ENCODE measurements at places on chromosomes 6 and 20. TPM values are rescaled to one million over a fixed set of nuclear protein-coding genes. Genes with fewer than 3 reads are reported as not detected.

DNA sequence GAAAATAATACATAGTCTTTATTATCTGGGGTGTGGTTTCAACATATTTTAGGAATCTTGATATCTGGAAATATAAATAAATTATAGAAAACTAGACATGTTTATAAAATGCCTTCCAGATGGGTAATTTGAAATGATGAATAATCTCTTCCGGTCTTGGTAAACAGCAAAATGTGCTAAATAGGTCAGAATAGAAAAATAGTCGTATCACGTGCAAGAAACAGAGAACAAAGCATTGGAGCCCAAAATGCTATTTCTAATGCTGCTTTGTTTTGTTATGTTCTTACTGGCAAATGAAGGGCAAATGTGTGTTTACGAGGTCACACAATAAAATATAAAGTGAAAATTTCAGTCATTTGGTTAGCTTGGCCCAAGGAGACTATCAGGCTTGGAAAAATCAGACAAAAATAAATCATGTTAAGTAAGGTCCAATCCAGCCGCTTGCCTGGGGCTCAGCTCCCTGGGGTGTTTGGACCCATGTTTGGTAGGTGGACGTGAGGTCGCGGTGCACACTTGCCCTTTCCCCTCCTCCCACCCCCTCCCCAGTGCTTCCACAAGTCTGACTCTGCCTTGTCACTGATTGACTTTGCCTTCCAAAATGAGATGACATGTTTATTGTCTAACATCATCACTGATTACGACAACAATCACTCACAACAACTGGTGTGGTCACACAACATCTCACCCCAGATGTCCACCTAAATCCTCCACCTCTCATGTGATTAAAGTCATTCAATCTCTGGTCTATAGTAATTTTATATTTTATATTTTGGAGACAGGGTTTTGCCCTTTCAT lies 56.0 kb downstream of the RIN2 start:
- DNase-seq, result no peak
- no peaks in the 10 kb centered on the region for H3K27me3 ChIP-seq
- no peak overlapping the region for H3K4me3 ChIP-seq
- peaks cover 4% of the 10 kb centered on the region for H3K4me1 ChIP-seq

GRCh38 chr6:73968221-73968757 lies 272.3 kb downstream of the CD109 start:
- H3K4me1 ChIP-seq, result no peaks in the 10 kb centered on the region
- no peak for DNase-seq
- H3K27ac ChIP-seq, result no peak overlapping the region
- no peaks in the 10 kb centered on the region for H3K36me3 ChIP-seq

GRCh38 chr6:138219398-138219797 lies 1.1 kb upstream of the PBOV1 start:
- H3K4me1 ChIP-seq, result no peaks in the 10 kb centered on the region
- no peaks in the 10 kb centered on the region for H3K36me3 ChIP-seq
- H3K27ac ChIP-seq, result no peak overlapping the region
- DNase-seq, result no peak
- H3K4me3 ChIP-seq, result no peak overlapping the region

DNA sequence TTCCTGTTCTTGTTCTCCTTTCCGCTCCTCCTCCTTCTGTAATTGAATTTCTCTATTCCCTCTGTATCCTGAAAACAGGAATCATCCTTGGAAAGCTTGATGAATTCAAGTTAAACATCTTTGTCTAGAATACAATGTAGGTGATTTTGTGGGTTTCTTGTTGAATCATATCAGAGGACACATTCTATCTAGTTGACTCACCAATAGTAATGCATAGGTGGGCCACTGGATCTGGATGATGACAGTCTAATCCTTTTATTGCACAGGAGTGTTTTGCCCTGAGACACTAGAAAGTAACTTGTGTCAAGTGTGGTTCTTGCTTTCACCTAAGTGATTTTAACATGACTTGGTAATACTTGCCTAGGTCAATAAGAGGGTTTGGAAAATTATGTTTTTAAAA lies 164.3 kb downstream of the RFPL4B start:
- no peaks in the 10 kb centered on the region for H3K4me1 ChIP-seq
- no peak for DNase-seq
- no peaks in the 10 kb centered on the region for H3K36me3 ChIP-seq
- no peaks in the 10 kb centered on the region for H3K27me3 ChIP-seq
- no peak overlapping the region for H3K27ac ChIP-seq
- no peak overlapping the region for H3K4me3 ChIP-seq

DNA sequence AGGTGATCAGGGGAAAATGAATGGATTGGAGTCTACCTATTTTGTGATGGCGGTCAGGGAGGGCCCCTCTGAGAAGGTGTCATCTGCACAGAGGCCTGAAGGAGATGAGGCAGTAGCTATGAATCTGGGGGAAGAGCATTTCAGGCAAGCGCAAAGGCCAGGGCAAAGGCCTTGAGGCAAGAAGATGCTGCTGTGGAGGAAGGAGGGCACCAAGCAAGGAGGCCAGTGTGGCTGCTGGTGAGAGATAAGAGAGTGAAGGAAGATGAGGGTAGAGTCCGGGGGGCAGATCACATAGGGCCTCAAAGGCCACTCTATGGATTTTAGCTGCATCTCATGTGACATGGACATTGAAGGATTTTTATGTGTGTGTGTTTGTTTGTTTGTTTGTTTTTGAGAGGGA lies 20.6 kb upstream of the CSNK2A1 start:
- no peaks in the 10 kb centered on the region for H3K27me3 ChIP-seq
- H3K4me1 ChIP-seq, result no peaks in the 10 kb centered on the region
- H3K36me3 ChIP-seq, result no peaks in the 10 kb centered on the region
- no peak for DNase-seq
- H3K4me3 ChIP-seq, result no peak overlapping the region

GRCh38 chr6:11978169-11978987 lies 33.7 kb upstream of the HIVEP1 start:
- no peaks in the 10 kb centered on the region for H3K36me3 ChIP-seq
- no peak overlapping the region for H3K27ac ChIP-seq
- no peak for DNase-seq
- H3K4me1 ChIP-seq, result no peaks in the 10 kb centered on the region

DNA sequence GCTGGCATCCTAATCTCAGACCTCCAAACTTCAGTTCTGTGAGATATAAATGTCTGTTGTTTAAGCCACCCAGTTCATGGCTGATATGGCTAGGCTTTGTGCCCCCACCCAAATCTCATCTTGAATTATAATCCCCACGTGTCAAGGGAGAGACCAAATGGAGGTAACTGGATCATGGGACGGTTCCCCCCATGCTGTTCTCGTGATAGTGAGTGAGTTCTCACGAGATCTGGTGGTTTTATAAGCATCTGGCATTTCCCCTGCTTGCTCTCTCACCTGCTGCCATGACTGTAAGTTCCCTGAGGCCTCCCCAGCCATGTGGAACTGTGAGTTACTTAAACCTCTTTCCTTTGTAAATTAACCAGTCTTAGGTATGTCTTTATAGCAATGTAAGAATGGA lies 56.7 kb downstream of the KIAA0319 start:
- no peak overlapping the region for H3K27ac ChIP-seq
- no peaks in the 10 kb centered on the region for H3K4me1 ChIP-seq
- H3K36me3 ChIP-seq, result no peaks in the 10 kb centered on the region
- H3K27me3 ChIP-seq, result no peaks in the 10 kb centered on the region
- DNase-seq, result no peak

DNA sequence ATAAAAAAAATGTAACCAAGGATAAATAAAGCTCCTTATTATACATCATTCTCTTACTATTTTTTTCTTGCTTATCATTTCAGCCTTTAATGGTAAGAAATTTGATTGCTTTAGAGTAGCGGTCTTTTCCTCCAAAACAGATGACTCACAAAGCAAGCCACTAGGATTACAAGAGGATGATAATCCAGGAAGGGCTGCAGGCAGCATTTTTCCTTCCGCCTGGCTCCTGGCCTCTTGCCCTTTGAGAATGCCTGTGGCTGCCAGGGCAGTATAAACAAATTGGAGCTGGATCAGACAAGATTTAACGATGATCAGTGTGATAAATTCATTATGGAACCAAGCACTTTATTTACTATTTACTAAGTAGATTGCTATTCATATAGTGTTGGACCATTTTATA lies 9.7 kb upstream of the FBXL4 start:
- DNase-seq, result peak; percentile 31
- H3K36me3 ChIP-seq, result no peaks in the 10 kb centered on the region
- H3K4me3 ChIP-seq, result no peak overlapping the region
- H3K4me1 ChIP-seq, result peaks cover 5% of the 10 kb centered on the region
- H3K27ac ChIP-seq, result no peak overlapping the region
- no peaks in the 10 kb centered on the region for H3K27me3 ChIP-seq

DNA sequence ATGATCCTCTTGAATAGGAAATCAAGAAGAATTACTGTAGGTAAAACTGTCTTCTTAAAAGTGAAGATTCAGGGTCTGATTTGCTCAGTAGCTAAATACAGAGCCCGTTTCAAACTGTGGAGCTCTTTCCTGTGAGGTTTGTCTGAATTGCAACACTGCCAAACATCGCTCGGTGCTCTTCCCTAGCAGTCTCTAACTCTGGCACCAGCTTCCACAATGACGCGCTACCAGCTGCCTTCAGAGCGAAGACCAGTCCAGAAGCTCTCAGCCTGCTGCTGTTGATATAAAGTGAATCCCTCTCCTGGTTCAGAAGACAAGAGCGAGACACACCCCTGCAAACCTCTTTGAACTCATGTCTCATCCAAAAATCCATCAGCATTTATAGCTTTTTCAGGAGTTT lies 447.0 kb downstream of the LMBRD1 start:
- no peaks in the 10 kb centered on the region for H3K27me3 ChIP-seq
- H3K27ac ChIP-seq, result no peak overlapping the region
- no peaks in the 10 kb centered on the region for H3K36me3 ChIP-seq

- H3K4me1 ChIP-seq, result no peaks in the 10 kb centered on the region
- DNase-seq, result peak; percentile 92
- H3K27ac ChIP-seq, result peak overlapping the region; percentile 88
- H3K36me3 ChIP-seq, result no peaks in the 10 kb centered on the region
- peak overlapping the region; percentile 78 for H3K4me3 ChIP-seq
Observed at GRCh38 chr20:63955281-63955826, 862 bp downstream of the UCKL1 start.

UFL1 gene
- 27.5 TPM for total RNA-seq

BFSP1 gene
- 1.3 TPM for total RNA-seq

KIF3B gene
- 62.2 TPM for total RNA-seq

GTSF1L gene
- not detected for total RNA-seq

HLA-G gene
- 0.35 TPM for total RNA-seq

Data from kidney (tissue), 22 donors.